ENCODE measurements at places on chromosomes 4 and X. TPM values are rescaled to one million over a fixed set of nuclear protein-coding genes. Genes with fewer than 3 reads are reported as not detected.

The KCND1 gene
- total RNA-seq, result 0.10 TPM

The BMPR1B gene
- 9.8 TPM for total RNA-seq

The SPOCK3 gene
- total RNA-seq, result not detected

The RAB33A gene
- not detected for total RNA-seq

The DDIT4L gene
- total RNA-seq, result 9.6 TPM

The CFAP47 gene
- not detected for total RNA-seq

The CXXC4 gene
- total RNA-seq, result 0.11 TPM

The SHOX gene
- not detected for total RNA-seq

The SLC9A7 gene
- total RNA-seq, result 38.7 TPM

The MXD4 gene
- total RNA-seq, result 56.4 TPM
